ENCODE measurements at places on chromosomes 4 and X.

DNA sequence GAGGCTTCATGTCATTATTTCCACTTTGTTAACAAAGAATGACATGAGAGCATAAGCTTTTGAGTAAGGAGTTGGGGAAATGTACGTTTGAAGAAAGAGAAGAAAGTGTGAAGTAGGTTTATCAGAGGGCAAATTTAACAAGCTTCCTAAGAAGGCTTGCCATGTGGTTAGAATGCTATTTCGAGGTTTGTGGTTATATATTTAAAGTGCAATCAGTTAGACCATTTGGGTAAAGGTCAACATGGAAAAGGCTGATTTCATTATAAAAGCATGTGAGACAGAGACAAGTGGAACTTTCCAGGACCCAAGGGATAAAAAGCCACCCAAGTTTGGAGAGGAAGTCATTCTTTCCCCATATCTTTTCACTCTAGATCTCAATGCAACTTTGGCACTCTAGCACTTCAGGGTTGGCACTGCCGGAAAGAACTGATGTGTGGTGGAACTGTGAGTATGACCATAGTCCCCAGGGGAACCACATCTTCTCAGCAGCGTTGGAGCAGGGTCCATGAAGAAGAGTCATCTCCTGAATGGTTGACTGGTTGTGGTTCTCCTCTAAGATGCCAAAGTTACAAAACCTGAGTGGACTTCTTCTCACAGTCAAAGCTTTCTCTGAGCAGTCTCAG lies 529.9 kb downstream of the MID1IP1 start:
- DNase-seq: no peak

DNA sequence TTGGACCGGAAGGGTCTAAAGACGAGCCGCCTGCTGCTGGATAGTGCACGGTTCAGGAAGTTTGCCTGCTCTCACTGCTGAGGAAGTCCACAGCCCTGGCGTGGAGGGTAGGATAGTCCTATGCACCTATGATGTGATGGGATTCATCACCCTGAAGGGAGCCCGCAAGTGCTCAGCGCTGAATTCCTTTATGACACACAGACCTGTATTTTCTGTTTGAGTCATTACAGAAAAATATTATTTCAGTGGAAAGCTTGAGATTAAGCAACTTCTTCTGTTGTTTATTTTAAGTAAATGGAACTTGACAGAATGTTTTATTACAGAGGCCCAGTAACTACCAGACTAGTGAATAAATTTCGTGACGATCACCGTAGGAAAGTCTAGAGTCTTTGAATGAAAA lies 123.2 kb downstream of the TRIML1 start:
- no peak for DNase-seq

GRCh38 chrX:49661881-49662280 lies 33.9 kb downstream of the PAGE1 start:
- DNase-seq: no peak

DNA sequence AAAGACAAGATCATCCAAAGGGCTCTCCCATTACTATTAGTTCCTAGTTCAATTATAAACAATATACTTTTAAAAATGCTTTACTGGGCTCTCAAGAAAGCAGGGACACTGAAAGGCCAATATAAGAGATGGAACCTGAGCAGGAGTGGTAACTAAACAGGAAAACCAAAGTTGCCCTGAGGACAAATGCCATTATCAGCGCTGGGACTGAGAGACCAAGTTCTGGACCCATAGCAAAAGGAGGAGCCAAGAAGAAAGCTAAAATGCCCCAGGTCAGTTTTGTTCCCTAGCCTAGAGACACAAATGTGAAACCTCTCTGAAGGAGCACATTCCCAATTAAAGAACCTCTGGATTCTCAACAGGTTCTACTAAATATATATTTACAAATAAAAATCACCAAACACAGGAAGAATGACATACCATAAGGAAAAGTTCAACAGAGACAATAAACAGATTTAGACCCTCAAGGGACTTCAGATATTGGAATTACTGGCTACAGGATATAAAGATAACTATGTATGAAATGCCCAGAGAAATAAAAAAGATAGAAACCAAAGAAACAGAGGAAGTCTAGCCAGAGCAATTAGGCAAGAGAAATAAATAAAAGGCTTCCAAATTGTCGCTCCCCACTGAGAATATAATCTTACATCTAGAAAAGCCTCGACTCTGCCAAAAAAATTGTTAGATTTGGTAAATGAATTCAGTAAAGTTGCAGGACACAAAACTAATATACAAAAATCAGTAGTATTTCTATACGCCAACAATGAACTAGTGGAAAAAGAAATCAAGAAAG lies 67.1 kb downstream of the KLHL8 start:
- no peak for DNase-seq

- no peak for DNase-seq
These were observed 21.5 kb downstream of the WDFY3 start for GRCh38 chr4:84944947-84945346.

- DNase-seq: no peak
These were observed 18.3 kb downstream of the SORBS2 start for GRCh38 chr4:185793716-185794115.

DNA sequence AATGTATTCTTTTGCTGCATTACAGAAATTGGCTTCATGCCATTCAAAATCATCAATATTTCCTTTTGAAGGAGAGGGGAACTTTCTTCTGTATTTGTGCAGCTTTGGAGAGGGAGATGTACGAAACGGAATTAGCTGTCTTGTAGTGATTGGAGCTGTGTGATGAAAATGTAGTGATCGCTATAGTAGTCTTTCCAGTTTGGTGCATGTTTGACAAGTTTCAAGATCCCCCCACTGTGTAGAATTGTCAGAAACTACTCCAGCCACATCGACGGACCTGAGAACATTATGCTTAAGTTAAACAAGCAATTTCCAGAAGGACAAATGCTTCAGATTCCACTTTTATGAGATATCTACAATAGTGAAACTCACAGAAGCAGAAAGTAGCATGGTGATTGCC lies 21.6 kb upstream of the MAGEA1 start:
- DNase-seq: no peak

- no peak for DNase-seq
These were observed 16.6 kb downstream of the ARHGAP24 start for GRCh38 chr4:85491527-85491926.

DNA sequence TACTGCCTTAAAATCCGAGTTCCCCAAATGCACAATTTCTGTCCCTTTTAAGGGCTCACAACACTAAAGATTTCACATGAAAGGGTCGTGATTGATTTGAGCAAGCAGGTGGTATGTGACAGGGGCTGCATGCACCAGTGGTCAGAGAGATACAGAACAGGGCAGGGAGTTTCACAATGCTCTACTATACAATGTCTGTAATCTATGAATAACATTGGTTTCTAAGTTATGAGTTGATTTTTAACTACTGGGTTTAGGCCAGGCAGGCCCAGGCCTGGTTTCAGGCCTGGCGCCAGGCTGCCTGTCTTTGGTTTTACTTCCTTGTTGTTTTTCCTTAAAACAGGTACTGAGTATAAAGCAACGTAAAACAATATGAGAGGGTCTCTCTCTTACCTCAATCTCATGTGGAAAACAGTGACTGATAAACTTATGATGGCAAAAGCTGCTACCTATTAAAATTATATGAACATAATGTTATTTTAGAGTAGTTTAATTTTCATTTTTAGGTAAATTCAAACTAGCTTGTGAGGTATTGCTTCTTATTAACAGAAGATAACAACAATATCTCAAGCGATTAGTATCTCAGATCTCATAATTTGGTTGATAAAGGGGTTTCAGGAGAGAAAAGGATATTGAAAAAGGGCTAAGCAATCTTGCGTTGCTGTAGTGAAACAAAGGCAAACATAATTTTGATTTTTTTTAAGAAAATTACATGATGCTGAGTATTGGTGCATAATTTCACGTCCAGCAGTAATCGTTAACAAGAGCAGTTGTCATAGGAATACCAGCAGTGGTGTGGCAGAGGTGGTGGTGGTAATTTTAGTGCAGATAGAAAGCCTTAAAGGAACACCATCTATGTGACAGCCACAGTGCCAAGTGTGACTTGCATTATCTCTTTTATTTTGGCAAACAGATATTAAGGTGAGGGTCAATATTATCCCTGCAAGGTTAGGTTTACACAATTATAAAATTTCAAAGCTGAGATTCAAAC lies 944.4 kb upstream of the GRID2 start:
- no peak for DNase-seq

DNA sequence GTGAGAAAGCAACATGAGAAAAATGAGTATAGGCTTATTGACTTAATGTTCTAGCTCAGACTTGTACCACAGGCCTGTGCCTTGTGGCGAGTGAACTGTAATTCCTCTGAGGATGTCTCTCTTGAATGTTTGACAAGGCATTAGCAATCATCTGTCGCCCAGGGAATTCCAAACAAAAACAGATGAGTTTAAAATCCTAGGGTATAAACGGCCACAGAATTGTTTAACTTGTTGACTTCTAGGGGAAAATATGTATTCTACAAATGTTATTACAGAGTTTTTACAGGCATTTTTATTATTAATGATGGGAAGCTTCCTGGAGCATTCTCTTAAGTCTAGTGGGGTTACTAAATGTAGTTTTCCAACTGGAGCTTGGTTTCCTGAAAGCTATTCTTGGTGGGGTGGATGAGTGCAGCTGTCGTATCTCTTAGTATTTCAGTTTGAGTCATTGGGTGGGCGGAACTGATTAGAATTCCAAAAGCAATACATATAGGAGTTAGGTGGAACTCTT lies 40.6 kb downstream of the ARHGAP10 start:
- no peak for DNase-seq

DNA sequence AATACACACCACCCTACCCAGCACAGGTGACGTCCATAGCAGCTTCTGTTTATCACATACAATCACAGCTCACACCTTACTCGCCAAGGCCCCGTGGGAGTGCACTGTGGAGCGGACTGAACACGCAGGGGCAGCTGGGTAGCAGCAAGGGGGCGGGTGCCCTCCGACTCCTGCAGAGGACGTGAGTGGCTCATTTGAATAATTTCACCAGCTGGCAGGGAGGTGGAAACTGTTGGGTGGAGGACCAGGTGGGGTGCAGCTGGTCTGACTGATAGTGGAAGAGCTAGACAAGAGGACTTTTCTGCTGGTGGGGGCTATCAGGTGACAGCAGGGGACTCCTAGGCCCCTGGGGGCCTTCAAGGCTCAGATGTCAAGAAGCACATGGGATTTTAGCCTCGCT lies 16.3 kb downstream of the MAN2B2 start:
- no peak for DNase-seq

DNA sequence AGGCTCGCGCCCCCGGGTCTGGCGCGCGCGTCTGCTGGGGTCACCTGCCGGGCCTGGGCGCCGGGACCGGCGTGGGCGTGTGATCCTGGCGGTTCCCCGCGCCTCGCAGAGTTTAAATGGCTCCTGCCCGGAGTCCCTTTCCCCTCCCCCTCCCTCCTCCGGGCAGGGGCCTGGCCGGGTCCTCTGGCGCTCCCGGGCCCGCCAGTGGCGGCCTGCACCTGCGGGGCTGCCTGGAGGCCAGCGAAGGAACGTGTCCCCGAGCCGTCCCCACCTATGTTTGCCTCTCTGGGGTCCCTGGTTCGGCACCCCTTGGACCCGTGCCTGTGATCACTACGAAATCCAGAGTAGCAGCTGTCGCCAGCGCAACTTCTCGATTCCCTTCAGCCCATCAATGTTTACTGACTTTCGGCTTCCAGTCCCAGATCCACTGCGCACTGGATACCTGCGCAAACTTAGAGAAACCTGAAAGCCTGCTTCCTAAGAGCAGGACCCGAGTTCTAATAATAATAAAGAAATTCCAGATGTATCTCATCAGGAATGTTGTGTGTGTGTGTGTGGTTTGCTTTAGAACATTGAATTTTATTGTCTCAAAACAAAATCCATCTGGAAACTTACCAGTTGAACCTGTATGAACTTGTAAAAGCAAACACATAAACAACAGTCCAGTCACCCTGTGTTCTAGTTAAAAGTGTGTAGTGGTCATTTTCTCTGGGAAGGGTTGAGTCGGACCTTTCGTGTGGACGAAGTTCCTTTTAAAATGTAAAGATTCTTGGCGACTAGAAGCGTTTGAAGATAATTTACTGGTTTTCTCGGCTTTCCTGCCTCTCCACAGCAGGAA lies 788 bp downstream of the SHROOM2 start:
- DNase-seq: peak; percentile 64

GRCh38 chr4:165724786-165725185 lies 148.3 kb upstream of the TLL1 start:
- no peak for DNase-seq

- no peak for DNase-seq
These were observed 24.3 kb upstream of the DKK2 start for GRCh38 chr4:107060388-107060787.

DNA sequence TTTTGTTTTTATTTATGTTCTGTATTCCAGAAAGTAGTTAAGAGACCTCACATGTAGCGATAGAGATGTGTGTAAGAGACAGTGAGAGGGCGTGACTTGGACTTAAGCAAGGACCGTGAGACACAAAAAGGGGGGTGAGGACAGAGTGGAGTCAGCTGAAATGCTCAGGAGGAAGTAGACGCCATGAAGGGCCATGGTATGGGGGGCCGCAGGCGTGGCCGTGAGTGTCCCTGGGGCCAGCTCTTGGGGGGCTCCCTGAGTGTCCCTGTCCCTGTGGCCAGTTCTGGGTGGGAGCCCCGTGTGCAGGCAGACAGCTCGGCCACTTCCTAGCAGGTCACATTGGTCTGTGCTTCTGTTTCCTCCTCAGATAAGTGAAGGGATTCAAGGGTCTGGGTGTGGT lies 23.0 kb upstream of the MSANTD1 start:
- DNase-seq: no peak

DNA sequence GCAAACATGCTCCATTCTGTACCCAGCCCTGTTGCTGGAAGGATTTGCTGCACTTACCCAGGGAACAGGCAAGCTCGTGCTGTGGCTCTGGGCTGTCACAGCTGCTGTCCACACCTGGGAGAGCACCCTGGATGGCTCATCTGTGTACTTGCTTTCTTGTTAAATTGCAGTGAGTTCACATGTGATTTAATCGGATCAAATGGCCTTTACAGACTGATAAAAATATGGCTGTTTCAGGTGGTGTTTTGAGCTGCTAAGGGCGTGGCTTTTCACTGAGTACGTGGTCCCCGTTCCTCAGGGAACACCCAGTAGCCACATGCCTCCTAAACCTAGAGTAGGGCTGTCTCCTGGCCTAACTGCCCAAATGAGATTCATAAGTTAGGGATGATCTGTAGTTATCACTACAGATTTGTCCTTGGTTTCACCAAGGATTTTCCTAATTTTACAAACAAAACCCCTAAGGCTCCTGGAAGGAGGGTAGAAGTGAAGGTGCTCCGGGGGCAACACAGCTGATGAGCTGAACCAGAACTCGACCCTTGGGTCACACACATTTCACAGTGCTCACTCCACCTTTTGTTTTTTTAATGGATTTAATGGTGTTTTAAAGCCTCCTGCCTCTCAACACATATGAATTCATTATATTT lies 13.7 kb downstream of the KLKB1 start:
- no peak for DNase-seq

GRCh38 chr4:96092151-96092705 lies 252.3 kb downstream of the PDHA2 start:
- no peak for DNase-seq

- DNase-seq: no peak
These were observed 252.7 kb downstream of the OPHN1 start for GRCh38 chrX:68180579-68180978.
